ENCODE measurements at places on chromosomes 4 and X.
A peak's percentile ranks its signal among the peaks of the same experiment; 100 is the strongest.

GRCh38 chr4:93403571-93403970 is 425.0 kb upstream of the ATOH1 start:
- H3K27me3 ChIP-seq, result no peaks in the 10 kb centered on the region
- no peak for DNase-seq
- no peak overlapping the region for H3K4me3 ChIP-seq
- H3K27ac ChIP-seq, result no peak overlapping the region

- H3K36me3 ChIP-seq, result no peaks in the 10 kb centered on the region
- no peaks in the 10 kb centered on the region for H3K4me1 ChIP-seq
- no peak overlapping the region for H3K4me3 ChIP-seq
- no peak overlapping the region for H3K27ac ChIP-seq
Measured at GRCh38 chr4:76283900-76284299, 22.6 kb upstream of the STBD1 start.

- no peaks in the 10 kb centered on the region for H3K36me3 ChIP-seq
- no peaks in the 10 kb centered on the region for H3K27me3 ChIP-seq
- H3K4me3 ChIP-seq, result no peak overlapping the region
- no peak overlapping the region for H3K27ac ChIP-seq
- no peak for DNase-seq
- H3K4me1 ChIP-seq, result peaks cover 4% of the 10 kb centered on the region
Measured at GRCh38 chr4:7394681-7395451, 39.9 kb downstream of the PSAPL1 start.

GRCh38 chr4:158020176-158020575 is 152.6 kb downstream of the GASK1B start:
- H3K36me3 ChIP-seq, result no peaks in the 10 kb centered on the region
- no peak for DNase-seq
- H3K27me3 ChIP-seq, result no peaks in the 10 kb centered on the region
- no peak overlapping the region for H3K27ac ChIP-seq

- no peaks in the 10 kb centered on the region for H3K4me1 ChIP-seq
- no peak for DNase-seq
- H3K36me3 ChIP-seq, result no peaks in the 10 kb centered on the region
- H3K27me3 ChIP-seq, result no peaks in the 10 kb centered on the region
- no peak overlapping the region for H3K4me3 ChIP-seq
- H3K27ac ChIP-seq, result no peak overlapping the region
Measured at GRCh38 chr4:155837203-155837796, 28.8 kb downstream of the ASIC5 start.

GRCh38 chr4:4430492-4431195 is 43.7 kb downstream of the NSG1 start:
- H3K27me3 ChIP-seq, result no peaks in the 10 kb centered on the region
- H3K4me1 ChIP-seq, result no peaks in the 10 kb centered on the region
- no peak overlapping the region for H3K4me3 ChIP-seq

DNA sequence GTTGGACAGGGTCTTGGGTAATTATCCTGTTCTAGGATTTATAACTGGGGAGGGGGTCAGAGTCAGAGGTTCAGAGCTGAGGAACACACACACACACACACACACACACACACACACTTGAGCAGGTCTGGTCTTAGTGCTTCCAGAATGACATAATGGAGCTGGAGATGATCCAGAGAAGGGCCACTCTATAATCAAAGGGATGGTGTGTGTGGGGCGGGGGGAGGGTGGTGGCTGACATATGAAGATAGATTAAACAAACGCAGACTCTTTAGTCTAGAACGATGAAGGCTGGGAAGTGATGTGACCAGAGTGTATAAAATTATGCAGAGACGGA is 434 bp upstream of the TMEM255A start:
- no peaks in the 10 kb centered on the region for H3K27me3 ChIP-seq
- no peak for DNase-seq
- H3K27ac ChIP-seq, result no peak overlapping the region
- no peak overlapping the region for H3K4me3 ChIP-seq

DNA sequence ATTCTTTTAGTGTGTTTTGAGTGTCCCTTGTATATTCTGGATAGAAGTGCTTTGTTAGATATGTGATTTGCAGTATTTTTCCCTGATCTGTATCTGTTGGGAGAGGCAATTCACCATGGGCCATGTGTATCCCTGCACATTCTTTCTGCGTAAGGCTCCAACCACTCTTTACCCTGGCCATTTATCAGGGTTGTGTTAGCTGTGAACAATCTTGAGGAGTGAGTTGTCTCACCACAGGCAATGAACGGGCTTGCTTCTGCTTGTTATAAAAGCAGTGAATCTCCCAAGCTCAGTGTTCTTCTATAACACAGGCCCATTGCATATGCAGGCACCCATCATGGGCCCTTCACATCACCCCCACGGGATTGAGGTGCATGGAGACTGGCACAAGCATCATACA is 18.9 kb upstream of the SMIM10 start:
- no peaks in the 10 kb centered on the region for H3K27me3 ChIP-seq
- no peaks in the 10 kb centered on the region for H3K4me1 ChIP-seq
- H3K27ac ChIP-seq, result no peak overlapping the region
- H3K4me3 ChIP-seq, result no peak overlapping the region
- no peak for DNase-seq

DNA sequence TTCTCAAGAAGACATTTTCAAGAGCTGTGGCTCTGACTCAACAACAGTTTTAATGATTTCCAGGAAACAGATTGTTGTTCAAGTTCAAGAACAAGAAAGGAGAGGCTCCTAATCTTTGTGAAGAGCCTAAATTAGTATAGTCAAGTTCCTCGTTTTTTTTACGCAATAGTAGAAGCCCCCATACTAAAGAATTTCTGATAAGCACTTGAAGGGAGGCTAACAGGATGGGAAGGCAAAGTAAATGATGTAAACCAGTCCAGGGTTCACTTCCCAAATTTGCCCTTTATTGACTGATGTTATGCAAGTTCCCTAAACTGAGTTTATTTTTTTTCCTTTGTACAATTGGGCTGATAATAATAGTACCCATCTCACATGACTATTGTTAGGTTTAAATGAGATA is 178.2 kb downstream of the RTL9 start:
- no peaks in the 10 kb centered on the region for H3K4me1 ChIP-seq
- H3K36me3 ChIP-seq, result no peaks in the 10 kb centered on the region
- H3K27me3 ChIP-seq, result no peaks in the 10 kb centered on the region
- no peak for DNase-seq
- no peak overlapping the region for H3K27ac ChIP-seq

DNA sequence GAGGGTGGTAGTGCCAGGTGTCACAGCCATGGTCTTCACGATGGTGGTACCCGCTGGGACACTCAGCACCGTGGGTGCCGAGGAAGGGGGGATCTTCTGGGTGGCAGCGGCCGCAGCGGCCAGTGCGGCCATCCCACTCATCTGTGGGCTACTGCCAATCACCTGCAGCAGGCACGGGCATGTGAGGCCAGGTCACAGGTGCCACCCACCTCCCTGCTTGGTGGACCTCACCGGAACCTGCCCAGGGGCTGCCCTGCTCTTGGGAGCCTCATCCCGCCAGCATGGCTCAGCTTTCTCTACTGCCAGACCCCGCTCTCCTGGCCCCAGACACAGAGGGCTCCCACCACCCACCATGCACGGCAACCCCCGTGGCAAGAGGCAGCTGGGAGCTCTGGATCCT is 13.0 kb downstream of the HCFC1 start:
- H3K4me3 ChIP-seq, result no peak overlapping the region
- H3K27ac ChIP-seq, result no peak overlapping the region
- H3K27me3 ChIP-seq, result no peaks in the 10 kb centered on the region
- DNase-seq, result no peak
- peaks cover 2% of the 10 kb centered on the region for H3K4me1 ChIP-seq
- peaks cover 23% of the 10 kb centered on the region for H3K36me3 ChIP-seq

GRCh38 chrX:14030174-14030530 is 460 bp upstream of the GEMIN8 start:
- DNase-seq, result no peak
- peaks cover 3% of the 10 kb centered on the region for H3K4me1 ChIP-seq
- no peaks in the 10 kb centered on the region for H3K27me3 ChIP-seq
- peak overlapping the region; percentile 86 for H3K27ac ChIP-seq

DNA sequence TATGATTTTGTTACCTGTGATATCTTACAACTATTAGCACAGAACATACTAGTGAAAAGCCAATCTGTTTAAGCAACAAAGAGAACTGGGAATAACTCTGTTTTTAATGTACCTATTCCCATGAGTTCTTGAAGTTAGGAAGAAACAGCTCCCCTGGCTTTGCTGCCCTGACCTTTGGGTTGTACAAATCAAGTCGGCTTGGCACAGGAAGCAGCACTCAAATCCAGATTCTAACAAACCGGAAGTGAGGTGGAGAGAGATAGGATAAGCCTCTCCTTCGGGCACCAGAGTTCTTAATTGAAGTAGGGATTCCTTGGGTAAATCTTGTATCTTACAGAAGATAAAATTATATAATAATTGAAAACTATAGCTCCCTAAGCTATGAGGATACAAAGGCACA is 144.8 kb upstream of the CPEB2 start:
- H3K27me3 ChIP-seq, result peaks cover 13% of the 10 kb centered on the region
- no peak for DNase-seq
- H3K4me3 ChIP-seq, result no peak overlapping the region
- H3K27ac ChIP-seq, result no peak overlapping the region

GRCh38 chr4:37885496-37885895 is 5.4 kb upstream of the TBC1D1 start:
- peaks cover 3% of the 10 kb centered on the region for H3K4me1 ChIP-seq
- no peak overlapping the region for H3K4me3 ChIP-seq
- peak overlapping the region; percentile 57 for H3K27ac ChIP-seq
- DNase-seq, result no peak

GRCh38 chr4:8641931-8642650 is 49.5 kb downstream of the CPZ start:
- no peak overlapping the region for H3K4me3 ChIP-seq
- no peaks in the 10 kb centered on the region for H3K36me3 ChIP-seq
- no peak for DNase-seq
- no peaks in the 10 kb centered on the region for H3K27me3 ChIP-seq

DNA sequence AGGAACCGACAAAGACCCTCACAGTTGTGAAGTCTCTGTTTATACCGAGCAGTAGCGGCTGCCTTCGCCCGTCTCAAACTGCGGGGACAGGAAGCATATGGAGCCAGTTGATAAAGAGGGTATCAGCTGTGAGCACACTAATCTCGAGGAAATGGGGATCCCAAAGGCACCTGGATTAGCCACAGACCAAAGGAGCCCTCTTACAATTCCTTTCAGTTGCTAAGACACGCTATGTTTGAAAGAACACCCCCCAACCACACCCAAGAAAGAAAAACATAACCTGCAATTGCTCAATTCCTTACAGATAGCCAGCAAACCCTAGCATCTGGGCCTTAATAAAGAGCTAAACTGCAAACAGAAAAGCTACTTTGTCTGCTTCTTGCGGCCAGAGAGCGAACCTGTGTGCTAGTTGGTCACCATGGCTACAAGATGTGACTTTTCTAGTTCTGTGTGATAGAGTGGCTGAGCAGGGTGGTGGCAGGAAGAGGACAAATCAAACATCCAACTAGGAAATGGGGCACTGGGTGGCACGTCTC is 23.3 kb upstream of the CHRNA9 start:
- peaks cover 8% of the 10 kb centered on the region for H3K4me1 ChIP-seq
- no peak overlapping the region for H3K4me3 ChIP-seq
- H3K36me3 ChIP-seq, result no peaks in the 10 kb centered on the region
- H3K27me3 ChIP-seq, result no peaks in the 10 kb centered on the region

GRCh38 chrX:50648156-50648555 is 165.8 kb downstream of the SHROOM4 start:
- no peak for DNase-seq
- H3K36me3 ChIP-seq, result no peaks in the 10 kb centered on the region
- no peak overlapping the region for H3K4me3 ChIP-seq
- H3K27ac ChIP-seq, result no peak overlapping the region

DNA sequence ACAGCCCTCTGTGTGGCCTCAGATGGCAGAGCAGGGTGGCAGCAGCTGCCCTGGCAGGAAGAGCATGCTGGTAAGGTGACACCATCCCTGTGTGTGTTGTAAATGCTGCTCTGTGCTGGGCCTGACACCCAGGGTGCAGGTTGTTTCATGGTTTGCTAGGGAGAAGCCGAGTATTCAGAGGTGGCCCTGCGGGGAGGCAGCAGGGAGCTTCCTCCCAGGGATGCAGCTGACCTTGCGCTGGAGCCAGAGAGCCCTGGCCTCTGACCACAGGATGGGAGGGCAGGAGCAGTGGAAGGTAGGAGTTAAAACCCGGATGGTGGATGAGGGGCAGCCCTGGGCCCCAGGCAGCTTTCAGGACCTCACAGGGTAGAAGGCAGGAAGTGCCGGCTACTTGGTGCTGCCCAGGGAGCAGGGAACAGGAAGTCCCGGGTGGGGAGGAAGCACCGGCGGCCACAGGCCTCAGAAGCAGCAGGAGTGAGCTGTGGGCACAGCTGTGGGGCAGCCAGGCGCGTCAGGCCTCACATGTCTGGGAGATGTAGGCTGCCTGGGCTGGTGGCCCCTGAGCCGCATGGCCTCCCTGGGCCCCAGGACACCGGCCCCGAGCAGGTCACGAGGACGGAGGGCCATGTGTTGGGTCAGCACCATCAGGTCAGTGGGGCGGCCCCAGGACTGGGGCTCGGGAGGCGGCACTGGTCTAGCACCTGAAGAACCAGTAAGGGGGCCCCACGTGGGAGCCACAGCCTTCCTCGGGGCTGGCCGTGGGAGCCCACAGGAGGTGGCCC is 19.1 kb downstream of the SH3BP2 start:
- DNase-seq, result peak; percentile 43
- H3K27me3 ChIP-seq, result no peaks in the 10 kb centered on the region
- peaks cover 57% of the 10 kb centered on the region for H3K4me1 ChIP-seq
- peak overlapping the region; percentile 85 for H3K27ac ChIP-seq

DNA sequence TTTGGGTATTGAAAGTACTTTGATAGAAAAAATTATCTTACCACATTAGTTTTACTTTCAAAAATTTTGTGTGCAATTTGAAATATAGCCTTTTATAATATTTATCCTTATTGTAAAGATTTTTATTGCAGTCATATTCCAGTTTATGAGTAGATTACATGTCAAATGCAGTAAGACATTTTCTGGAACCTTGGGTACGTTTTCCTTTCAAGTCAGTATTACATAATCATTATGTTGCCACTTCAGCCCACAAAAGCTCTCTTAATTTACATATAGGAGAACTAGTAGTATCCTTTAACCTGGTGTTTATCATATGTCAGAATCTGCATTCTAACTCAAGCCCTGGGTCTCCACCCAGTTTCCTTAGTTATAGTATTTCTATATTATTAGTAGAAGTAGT is 98.5 kb downstream of the CENPC start:
- no peaks in the 10 kb centered on the region for H3K36me3 ChIP-seq
- no peak overlapping the region for H3K27ac ChIP-seq
- H3K4me3 ChIP-seq, result no peak overlapping the region
- no peaks in the 10 kb centered on the region for H3K27me3 ChIP-seq
- H3K4me1 ChIP-seq, result no peaks in the 10 kb centered on the region
- DNase-seq, result no peak

DNA sequence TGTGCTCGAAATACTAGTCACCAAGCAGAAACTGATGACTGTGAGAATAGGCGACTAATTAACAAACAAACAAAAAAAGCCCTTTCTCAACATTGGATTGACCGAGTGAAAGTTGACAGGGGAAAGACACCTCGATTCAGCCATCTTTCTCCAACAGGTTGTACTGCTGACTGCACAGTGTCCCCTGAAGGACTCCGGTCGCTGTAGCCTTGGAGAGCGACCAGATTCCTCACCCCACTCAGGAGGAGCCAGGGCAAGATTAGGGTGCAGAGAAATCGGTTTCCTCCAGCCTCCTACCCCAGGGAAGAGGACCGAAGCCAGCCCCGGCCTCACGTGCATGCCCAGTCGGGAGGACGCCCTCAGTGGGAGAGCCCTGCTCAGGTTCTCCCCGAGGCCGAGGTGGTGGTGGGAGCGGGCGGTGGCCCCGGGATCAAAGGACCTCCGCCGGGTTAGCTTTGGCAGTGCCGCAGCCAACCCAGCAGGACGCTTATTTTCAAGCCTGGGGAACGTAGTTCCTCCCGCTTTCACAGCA is 1.1 kb upstream of the RAP1GDS1 start:
- DNase-seq, result peak; percentile 11
- H3K4me3 ChIP-seq, result peak overlapping the region; percentile 92
- H3K27ac ChIP-seq, result peak overlapping the region; percentile 99

All from esophagus squamous epithelium (tissue), 5 donors.